GM20000 (cell line): ENCODE measurements at places on chromosomes 16 and 17.

DNA sequence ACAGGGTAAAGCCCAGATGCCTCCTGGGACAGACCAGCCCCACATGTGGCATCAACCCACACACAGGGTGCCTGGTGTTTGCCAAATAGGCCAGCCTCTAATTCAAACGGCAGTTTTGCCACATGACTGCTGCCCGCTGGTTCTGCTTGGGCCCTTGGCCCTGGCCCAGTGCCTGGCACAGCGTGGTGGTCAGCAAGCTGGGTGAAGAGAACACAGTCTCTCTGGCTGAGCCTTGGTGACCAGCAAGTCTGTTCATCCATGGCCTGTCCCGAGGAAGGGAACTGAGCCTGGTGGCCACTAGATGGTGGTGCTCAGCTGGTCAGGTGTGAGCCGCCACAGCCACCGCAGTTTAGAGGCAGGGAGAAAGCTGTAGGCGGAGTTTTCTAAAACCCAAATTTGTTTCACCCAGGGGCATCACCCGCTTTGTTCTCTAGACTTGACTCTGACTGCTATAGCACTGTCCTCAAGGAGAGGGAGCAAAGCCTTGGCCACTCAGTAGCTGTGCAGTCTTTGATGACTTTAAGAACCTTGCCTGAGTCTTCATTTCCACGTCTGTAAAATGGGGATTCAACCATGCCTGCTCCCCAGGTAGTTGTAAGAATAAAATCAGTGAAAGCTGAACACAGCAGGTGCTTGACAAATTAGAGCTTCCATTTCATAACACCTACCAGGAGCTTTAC lies 4.7 kb upstream of the GFAP start:
- peak; percentile 92 for DNase-seq

DNA sequence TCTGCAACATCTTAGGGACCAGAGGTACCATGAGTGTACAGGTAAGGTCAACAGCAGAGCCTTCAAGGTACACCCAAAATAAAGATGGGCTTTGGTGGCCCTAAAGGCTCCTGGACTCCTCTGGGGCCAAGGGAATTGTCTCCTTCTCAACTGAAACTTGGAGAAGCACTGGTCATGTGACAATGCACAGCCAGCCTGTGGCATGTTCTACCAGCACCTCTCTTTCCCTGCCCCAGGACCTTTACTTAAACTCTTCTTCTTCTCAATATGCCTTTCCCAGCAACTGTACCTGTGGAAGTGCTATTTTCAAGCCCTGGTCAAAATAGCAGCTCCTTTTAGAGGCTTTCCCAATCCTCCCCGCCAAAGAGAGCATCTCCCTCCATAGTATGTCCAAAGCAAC lies 28.4 kb downstream of the PIPOX start:
- no peak for DNase-seq

DNA sequence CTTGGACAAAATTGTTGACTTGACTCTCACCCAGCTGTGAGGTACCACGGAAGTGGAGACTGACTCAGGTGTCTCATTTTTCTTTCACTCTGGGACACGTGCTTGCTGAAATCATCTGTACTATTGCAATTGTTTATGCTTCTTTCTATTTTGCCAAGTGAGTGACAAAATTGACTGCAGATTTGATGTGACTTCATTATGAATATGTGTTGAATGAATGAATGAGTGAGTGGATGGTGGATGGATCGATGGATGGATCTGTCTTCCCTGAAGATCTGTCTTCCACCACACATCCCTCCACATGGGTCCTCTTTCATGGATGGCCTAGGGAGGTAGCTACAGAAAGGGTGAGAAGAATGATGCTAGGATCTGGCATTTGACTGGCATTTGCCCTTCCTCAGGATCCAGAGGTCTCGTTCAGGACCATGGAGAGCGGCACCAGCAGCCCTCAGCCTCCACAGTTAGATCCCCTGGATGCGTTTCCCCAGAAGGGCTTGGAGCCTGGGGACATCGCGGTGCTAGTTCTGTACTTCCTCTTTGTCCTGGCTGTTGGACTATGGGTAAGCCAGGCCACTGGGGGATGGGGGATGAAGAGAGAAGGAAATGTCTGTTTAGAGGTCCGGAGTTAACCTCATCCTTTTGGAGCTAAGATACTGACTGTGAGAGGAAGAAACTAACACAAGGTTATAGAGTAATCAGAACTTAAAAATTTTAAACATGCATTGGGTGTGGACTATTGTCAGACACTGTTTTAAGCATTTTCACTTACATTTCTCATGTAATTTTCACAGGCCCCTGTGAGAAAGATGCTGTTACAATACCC lies 12.7 kb downstream of the SLC5A11 start:
- peak; percentile 61 for DNase-seq

GRCh38 chr17:78658281-78658785 lies 81.1 kb upstream of the DNAH17 start:
- DNase-seq: no peak

DNA sequence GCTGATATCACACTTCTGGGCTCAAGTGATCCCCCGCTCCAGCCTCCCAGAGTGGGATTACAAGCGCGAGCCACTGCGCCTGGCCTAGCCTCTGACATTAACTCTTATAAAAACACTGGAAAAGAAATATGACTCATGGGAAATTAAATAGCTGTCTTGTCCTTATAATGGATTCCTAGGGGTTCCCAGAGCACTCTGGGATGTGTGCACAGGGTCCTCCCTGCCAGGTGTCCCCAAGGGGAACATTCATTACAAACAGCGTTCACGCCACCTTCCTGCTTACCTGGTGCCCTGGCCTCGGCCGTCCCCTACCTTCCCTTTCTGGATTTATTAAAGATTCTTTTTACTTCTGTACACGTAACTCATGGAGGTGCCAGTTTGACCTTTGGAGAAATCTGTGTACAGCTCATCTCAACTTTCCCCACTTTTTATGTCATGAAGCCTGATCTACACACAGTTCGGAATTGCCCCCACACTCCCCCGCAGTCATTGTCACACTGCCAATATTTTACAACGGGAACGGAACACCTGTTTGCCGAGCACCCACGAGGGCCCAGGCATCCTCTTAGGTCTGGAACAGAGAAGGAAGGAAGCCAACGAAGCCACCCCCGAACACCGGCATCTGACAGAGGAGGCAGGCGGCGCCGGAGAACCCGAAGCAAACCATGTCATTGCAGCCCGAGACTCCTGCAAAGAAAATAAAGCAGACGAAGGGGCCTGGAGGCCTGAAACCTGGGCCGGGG lies 39.7 kb upstream of the MEAK7 start:
- DNase-seq: no peak
